NCI-H748 treated with DMSO at 0.1 percent for 48 hours (cell line): ENCODE measurements at places on chromosomes 11 and 22.
A peak's percentile ranks its signal among the peaks of the same experiment; 100 is the strongest.

- DNase-seq, result peak; percentile 51
Measured at GRCh38 chr22:42368379-42369249, 63.6 kb downstream of the NFAM1 start.

DNA sequence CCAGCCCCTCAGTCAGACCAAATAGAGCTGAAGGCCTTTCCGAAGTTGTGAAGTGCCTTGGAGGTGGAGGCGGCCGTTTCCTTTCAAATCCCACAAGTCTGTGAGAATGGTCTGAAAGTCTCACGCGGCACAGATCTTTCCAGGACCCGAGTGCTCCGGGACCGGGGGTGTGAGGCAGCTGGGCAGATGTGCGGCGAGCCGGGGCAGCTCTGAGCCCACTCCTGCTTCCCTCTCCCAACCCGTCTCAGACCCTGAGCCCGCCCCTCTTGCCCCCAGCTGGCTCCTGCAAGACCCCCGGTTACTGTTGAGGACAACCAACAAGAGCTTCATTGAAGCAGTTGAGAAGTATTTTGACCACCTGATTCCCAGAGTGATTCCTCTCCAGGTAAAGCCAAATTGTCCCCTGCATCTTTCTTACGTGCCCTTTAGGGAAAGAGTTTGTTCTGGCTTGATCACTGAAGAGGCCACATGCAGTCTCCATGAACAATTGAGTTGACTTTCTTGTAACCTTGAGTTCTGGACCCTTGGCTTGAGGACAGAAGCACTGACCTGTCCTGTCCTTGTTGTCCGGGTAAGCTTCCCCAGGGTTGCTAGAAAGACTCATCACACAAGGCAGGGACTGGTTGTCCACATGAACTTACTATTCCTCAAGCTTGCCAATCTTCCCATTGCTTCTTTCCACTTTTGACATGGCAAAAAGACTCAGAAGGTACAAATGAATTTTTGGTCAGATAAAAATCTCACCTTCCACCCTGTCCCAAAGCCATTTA, 7.5 kb downstream of the GLB1L3 start:
- DNase-seq, result no peak

GRCh38 chr22:43245717-43246116, 58.8 kb upstream of the TTLL12 start:
- no peak for DNase-seq

DNA sequence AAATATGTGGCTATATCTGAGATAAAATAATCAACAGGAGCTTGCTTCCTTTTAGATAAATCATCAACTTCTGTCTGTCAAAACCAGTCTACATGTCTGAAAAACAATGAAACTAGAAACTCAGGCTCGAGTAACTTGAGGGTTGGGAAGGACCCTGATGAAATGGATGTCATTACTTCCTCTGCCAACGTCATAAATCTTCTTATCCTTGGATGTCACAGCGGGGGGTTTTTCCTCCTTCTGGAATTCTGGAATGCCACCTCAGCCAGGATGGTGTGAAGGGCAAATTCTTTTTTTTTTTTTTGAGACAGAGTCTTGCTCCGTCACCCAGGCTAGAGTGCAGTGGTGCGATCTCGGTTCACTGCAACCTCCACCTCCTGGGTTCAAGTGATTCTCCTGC, 13.4 kb downstream of the LGR4 start:
- no peak for DNase-seq

DNA sequence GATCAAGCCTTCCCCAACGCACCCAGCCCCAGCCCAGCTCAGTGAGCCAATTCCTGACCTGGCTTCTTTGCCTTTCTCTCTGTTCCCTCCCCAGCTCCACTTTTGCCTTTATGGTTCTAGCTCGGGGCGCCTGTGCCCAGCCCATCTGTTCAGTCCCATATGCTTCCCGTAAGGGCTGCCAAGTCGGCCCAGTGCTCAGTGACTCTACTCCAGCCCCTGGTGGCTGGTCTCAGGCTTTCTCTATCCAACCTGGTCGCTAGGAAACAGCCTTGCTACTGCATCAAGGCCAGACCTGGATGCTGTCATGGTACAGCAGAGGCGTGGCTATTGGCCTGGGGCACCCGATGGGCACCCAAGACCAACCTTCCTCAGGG, 178.0 kb downstream of the DSCAML1 start:
- no peak for DNase-seq

DNA sequence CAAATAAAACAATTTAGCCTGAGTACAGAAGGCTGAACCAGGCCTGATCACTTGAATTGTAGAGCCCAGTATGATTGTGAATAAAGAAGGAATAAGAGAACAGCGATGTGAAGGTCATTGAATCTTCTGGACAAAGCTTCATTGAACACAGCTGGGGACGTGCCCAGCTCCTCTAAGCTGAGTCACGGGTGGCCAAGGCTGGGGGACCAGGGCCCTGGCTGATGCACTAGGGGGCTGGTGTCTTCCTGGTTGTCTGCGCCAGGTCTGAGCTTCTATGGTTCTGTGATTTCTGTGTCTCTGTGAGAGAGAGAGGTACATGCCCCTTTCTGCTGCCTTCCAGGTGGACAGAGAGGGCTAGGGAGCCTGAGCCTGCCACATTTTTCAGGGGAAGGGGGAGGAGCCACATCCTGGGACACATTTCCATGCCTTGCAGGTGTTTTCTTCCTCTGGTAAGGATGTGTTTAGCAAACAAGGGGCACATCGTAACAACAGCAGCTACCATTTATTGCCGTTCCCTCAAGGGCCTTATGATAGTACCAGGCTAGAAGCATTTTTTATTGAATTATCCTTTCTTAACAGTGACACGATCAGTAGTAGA, 135.7 kb downstream of the C11orf91 start:
- no peak for DNase-seq

DNA sequence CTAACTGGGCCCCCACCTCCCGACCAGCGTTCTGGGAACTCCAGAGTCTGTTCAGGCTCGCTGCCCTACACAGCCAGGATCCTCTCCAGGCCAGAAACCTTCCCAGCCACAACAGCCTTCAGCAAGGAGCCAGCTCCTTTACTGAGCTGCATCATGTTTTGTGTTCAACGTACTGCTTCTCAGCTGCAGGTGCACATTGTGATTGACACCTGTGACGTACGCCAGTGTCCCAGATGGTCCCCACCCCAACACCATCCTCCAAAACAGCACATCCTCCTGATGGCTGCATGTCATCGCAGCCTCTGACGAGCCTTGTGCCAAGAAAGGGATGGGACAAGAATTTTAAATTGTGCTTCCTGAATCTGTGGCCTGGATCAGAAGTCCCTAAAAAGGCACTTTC, 117.5 kb downstream of the SPATA19 start:
- DNase-seq, result no peak

DNA sequence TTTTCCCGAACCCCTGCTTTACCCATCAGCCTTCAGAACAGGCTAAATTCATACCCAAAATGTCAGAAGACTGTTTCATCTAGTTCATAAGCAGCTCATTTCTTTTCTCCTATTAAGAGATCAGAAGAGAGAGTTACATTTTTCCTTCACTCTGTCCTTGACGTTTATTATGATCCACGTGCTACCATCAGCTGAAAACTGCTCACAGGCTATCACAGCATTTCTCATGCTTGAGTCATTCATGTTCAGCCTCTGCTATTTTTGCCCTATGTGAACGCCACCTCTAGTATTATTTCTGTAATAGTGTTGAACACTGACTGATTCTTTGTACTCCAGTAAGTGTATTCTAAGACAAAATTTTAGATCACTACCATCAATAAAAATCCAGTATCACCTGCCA, 51.9 kb downstream of the SLC1A2 start:
- no peak for DNase-seq

DNA sequence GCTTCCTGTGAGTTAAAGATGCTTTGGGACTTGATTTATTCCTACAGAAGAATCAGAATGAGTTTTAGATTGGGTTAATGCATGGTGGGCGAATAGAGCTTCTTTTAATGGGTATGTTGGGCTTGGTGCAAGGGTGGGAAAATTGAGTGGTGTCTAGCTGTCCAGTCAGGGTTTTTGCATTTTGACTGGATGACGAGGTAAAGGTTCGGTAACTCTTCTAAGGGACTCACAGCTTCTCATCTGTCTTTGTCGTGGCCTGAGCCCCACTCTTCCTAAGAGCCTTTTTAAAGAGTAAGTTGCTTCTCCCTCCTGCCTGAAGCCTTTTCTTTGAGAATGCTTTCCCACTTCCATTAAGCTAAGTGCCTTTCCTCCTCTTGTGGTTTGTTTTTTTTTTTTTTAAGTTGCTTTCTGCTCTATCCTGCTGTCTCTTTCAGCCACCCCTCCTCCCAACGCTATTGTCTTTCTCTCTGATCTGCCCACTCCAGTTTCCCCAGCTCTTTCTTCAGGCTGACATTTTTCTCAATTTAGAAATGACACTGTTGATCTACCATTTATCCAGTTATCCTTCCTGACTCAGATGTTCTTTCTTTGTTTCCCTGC, 1.1 kb downstream of the DPF2 start:
- DNase-seq, result no peak

DNA sequence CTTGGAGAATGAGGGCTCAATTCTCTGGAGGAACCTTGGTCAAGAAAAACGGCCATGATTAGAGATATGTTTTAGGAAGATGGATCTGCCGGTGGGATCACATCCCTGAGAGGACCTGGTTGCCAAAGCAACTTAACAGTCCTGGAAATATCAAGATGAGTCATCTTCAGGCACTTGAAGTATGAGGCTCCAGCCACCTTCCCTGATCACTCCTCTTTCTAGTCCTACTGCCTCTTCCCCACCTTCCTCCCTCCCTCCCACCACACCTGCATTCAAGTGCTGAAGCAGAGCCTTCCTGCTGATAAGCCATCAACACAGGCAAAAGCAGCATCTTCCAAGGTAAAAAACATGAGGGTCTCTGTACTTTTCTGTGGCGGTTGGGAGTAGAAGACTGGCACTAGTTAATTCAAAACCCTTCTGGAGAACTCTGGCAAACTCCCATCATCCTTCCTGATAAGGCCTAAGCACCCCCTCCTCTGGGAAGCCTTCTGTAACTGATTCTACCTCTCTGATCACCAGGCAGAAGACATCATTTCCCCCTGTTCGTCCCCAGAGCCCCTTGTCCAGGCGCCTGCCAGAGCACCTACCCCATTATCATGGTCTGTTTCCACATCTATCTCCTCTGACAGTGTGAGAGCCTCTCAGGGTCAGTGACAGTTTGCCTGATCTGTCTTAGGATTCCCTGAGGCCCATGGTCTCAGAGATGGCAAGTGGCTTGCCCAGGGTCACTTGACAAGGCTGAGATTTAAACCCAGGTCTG, 79.8 kb downstream of the CLPB start:
- DNase-seq, result no peak

DNA sequence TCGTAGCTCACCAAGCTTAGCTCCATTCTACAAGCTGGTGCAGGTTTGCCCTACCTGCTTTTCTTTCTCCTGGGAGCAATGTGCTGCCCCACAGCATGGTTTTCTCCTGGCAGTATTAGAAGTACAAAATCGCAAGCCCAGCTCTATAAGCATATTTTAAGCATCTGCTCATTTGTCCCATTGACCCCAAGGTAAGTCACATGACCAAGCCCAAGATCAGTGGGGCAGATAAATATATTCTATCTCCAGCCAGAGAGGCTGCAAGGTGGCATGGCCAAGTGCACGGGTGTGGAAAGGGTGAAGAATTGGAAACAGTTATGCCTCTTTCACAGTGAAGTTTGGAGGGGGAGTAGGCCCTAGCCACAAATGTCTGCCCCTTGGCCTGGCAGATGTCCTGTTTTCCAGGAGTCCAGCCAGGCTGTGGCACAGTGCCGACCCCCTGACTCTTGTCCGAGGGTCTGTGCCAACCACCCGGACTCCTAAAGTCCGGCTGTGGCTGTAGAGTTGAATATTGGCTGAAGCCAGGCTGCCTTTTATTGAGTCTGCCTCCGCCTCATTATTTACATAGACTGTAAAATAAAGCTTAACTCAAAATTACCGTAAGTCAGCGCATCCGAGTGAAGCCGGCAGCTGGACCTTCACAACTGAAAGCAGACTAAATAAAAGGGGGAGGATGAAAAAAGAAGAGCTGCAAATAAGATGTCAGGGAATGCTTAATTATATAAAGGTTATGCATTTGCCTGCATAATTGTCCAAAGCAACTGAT, 165.7 kb downstream of the COMMD9 start:
- DNase-seq, result peak; percentile 47

- no peak for DNase-seq
Measured at GRCh38 chr11:36328966-36329673, 33.0 kb downstream of the PRR5L start.

DNA sequence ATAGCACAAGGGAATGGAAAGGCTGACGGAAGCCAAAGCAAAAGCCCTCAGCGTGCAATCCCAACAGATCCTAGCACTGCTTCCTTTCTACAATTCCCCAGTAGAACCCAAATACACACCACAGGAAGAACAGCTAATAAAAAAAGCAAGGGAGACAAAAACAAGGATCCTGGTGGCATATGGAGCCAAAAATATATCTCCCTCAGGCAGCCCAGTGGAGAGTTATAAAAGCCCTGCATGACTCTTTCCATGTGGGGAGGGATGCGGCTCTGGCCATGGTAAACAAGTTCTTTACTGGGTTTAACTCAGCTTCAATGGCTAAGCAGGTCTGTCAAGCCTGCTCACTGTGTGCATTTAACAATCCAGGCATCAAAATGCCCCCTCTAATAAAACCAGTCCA, 88.1 kb downstream of the PIWIL4 start:
- no peak for DNase-seq

DNA sequence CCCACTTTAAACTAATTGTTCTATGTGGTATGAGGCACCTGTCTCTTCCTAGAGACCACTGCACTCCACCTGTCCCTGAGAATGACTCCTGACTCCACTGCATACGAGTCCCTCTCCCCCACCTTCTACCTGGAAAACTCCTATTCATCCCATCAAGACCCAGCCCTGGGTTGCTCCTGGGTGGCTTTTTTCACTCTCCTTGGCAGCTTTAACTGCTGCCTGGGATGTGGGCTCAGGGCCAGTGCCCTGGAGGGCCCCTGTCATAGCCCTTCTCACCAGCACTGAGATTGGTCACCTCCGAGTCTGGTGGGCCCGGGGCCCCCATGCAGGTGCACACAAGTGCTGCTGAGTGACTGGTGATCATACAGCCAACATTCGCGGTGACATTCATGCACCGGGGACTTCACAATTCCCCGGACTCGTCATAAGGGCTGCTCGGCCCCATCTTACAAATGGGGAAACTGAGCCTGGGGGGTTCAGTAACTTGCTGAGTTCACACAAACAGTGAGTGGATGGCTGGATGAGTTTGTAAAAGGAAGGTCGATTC, 25.9 kb upstream of the TOLLIP start:
- no peak for DNase-seq

GRCh38 chr11:130598433-130598832, 150.0 kb downstream of the ADAMTS15 start:
- DNase-seq, result no peak

- DNase-seq, result no peak
Measured at GRCh38 chr11:73349633-73350032, 26.6 kb upstream of the RELT start.

- DNase-seq, result no peak
Measured at GRCh38 chr11:12523180-12523924, 146.0 kb downstream of the PARVA start.
